ENCODE measurements at places on chromosomes 6 and 20. TPM values are rescaled to one million over a fixed set of nuclear protein-coding genes. Genes with fewer than 3 reads are reported as not detected.

- DNase-seq = no peak
Observed at GRCh38 chr6:76702187-76702586, 629.7 kb upstream of the IMPG1 start.

The CST7 gene
- polyA plus RNA-seq = 0.70 TPM

- peak; percentile 9 for DNase-seq
Observed at GRCh38 chr6:44593539-44593944, 206.0 kb downstream of the CDC5L start.

DNA sequence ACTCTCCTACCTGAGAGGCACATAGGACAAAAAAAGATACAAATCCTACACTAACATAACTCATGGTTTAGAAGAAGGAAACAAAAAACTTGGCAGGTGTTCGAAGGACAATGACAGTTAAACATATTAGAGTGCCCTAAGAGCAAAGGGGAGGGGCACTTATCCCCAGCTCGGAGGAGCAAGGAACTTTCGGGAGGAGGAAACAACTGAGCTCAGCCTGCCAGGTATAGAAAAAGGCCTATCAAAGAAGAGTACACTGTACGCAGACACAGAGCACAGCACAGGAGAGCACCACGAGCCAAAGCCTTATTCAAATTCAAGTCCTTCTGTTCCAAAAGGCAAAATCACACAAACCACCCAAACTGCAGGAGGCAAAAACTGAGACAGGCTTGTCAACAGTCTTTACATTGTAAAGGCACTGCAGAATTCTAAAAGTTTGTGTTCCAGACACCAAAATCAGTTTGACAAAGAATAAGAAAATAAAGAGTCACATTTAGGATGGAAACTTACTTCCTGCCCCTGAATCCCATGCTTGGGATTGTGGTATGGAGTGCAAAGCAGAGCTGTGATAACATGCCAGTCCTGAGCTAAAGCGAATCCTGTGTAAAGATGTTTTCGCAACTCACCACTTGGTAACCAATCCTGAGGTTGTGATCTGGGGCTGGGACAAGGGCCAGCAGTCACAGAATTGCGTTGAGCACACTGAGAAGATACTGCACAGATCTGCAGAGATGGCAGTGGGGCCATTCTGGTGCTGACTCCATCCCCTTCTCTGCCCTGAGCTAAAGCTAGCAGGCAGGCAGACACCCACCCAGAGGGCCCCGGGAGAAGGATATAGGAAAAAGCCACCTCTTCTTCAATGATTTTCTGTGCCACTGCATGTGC, 108.6 kb downstream of the CHD6 start:
- DNase-seq = no peak

DNA sequence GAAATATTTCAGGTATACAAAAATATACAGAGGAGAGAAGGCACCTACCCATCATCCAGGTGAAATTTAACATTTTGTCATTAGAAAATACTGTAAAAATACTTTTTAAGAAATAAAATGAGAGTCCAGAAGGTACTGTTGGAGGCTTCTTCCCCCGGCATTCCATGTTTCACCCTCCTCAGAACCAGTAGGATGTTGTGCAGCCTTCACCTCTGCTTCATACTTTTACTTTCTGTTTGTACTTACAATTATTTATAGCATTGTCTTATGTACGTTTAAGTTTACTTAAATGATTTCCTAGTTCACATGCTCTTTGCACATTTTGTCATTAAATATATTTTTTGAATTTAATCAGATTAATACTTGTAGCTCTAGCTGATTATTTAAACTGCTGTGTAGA, 30.9 kb downstream of the TMEM200A start:
- DNase-seq = no peak

The NKX2-2 gene
- polyA plus RNA-seq = 0.13 TPM

DNA sequence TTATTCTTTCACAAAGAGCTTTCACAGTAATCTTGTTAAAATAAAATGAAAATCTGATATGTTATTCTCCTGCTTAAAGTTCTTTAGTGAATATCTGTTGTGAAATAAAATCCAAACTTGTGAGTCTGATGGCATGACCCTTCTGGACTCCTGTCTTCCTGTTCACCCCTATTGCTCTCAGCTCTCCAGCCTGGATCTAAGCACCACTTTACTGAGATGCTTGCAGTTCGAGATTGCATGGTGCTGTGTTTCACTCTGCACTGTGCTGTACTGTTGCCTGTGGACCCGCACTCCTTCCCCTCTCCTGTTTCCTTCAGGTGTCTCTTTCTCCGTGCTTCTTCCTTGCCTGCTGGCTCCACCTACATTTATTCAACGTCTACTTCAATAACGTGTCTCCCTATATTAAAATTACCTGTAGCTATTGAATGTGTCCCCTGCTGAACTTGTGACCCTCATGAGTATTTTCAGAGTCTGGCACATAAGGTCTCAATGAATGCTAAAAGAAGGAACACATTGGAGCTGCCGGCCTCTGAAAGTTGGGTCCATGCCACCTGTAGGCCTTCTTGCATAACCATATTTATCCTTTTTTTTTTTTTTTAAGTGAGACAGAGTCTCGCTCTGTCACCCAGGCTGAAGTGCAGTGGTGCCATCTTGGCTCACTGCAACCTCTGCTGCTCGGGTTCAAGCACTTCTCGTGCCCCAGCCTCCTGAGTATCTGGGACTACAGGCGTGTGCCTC, 100.1 kb downstream of the ARID1B start:
- DNase-seq = no peak

DNA sequence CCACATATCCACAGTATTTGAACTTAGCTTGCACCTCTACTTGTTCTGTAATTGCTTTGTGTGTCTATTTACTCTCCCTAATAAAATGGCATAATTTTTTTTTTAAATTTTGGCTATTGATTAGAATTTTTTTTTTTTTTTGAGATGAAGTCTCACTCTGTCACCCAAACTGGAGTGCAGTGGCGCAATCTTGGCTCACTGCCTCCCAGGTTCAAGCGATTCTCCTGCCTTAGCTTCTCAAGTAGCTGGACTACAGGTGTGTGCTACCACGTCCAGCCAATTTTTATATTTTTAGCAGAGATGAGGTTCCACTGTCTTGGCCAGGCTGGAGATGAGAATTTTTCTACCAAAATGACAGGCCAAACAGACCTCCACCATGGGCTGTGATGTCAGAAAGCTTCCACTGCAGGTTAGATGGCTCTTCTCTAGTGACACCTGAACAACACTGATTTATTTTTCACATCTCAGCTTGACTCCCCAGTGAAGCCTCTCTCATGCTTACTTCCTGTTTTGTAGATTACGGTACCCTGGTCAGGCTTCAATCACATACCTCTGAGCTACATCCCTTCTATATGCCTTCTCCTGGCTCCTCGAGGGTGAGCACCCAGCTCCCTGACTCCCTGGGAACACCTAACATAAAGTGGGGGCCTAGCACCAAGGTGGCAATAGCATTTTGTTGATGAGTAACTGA, 112.8 kb downstream of the ARHGAP18 start:
- no peak for DNase-seq

The FOXS1 gene
- 5.9 TPM for polyA plus RNA-seq

GRCh38 chr6:106442395-106442794, 81.9 kb downstream of the CRYBG1 start:
- no peak for DNase-seq

The PRPH2 gene
- polyA plus RNA-seq = 2.6 TPM

DNA sequence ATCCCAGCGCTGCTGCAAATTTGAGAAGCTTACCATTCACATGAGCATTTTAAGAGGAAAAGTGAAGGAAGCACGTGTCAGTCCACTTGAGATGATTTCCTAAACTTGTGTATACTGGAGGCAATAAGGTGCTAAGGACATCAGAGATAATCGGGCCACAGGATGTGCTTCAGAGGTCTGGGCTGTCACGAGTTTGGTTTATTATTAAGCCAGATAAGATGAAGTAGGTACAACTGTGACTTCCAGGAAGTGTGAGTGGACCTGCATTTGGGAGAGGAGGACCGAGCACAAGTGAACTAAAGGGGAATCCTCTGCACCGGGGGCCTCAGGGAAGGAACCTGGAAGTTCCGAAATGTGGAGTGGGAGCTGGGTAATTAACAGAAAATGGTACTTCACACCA, 1.4 kb downstream of the SAMD5 start:
- DNase-seq = no peak

The KIAA1586 gene
- polyA plus RNA-seq = 12.7 TPM

The C20orf141 gene
- polyA plus RNA-seq = not detected

GRCh38 chr6:16375843-16376242, 137.5 kb downstream of the GMPR start:
- no peak for DNase-seq

The OTOR gene
- polyA plus RNA-seq = not detected

- no peak for DNase-seq
Observed at GRCh38 chr6:159169557-159170332, 545 bp downstream of the FNDC1 start.

The SIRPG gene
- not detected for polyA plus RNA-seq

- no peak for DNase-seq
Observed at GRCh38 chr6:63560801-63561287, 11.4 kb upstream of the LOC128125822 start.

The GRIK2 gene
- polyA plus RNA-seq = 1.3 TPM

GRCh38 chr20:31862506-31862905, 7.8 kb downstream of the DUSP15 start:
- DNase-seq = no peak

The EPB41L1 gene
- polyA plus RNA-seq = 23.0 TPM

DNA sequence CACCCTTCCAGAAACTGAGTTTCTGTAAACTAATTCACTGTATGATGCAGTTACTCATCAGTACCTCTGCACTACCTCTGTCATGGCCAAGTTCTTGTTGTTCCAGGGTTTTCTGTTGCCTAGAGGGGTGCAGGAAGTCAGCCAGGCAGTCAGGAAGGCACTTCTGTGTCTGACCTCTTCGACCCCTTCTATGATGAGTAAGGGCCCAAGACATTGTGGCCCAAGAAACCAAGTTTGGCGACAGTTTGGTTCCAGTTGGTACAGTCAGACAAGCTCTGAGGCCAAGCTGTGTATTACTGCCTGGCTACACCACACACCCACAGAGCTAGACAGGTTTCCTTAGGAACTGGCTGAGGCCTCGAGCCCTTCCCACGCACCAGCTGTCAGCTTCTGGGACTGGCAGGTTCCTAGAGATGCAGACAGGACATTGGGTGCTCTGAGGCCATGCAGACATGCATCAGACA, 41.2 kb downstream of the TRAF3IP2 start:
- DNase-seq = no peak

DNA sequence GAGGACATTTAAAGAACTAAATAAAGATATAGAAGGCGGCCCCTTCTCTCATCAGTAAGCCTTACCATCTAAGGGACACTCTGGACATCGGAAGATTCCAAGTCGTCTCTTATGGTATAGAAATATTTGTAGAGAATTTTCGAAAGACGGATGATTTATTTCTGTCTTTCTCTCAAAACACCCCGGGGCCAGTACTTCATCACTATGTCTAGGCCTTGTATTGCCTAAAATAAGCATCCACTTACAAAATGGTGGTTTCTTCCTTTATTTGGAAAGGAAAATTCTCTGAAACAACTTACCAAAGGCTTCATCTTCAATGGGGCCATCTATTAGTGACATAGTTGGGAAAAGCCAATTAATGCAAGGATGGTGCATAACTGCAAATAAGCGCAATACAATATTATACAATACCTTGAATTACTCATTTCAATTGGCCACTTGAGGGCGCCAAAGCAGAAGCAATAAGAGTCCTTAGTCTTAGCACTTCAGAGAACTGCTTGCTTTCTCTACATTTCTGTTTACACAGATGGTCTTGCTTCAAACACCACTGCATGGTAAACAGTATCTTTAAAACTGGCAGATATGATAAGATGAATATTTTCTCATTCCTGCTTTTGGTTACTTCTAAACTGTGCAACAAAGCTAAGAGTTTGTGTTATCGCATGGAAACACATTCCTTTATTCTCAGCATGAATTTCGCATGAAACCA, 113.2 kb downstream of the VIP start:
- DNase-seq = peak; percentile 26

DNA sequence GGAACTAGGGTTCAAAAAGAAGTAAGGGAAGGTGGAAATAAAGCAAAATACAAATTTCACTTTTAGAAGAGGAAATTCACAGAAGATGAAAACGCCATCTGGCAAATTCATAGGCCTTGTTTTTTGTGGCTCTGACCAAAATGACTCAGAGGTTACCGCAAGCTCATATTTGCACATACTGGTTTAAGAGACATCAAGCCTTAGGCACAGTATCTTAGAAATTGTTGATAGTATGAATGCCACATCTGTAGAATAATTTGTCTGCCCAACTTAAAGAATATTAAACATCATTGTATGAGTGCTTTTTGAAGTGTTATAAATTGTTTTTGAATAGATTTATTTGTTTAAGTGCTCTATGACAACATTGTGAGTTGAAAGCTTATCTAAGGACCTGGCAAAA, 10.6 kb downstream of the TAAR1 start:
- no peak for DNase-seq

- no peak for DNase-seq
Observed at GRCh38 chr6:33199687-33200218, 712 bp downstream of the RXRB start.

- DNase-seq = no peak
Observed at GRCh38 chr6:121816361-121816760, 380.9 kb downstream of the GJA1 start.

DNA sequence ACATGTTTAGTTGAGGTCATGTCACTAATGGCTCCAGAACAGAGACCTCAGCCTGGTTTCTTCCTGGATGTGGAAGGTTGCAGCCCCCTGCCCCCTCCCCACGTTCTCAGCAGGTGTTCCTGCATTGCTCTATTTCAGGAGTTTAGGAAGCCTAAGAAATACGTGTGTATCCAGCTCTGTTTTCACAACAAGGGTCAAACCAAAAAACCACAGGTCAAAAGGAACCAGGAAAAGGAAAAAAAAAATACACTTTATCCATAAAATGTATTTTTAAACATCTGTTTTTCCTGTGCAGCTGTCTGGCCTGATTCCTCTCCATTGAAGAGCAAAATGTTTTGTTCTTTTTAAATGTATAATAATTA, 107.9 kb upstream of the PLEKHG1 start:
- no peak for DNase-seq

The TINAG gene
- polyA plus RNA-seq = not detected

- DNase-seq = no peak
Observed at GRCh38 chr6:22605736-22606135, 36.4 kb downstream of the HDGFL1 start.

- DNase-seq = no peak
Observed at GRCh38 chr20:6769903-6770785, 2.7 kb downstream of the BMP2 start.

DNA sequence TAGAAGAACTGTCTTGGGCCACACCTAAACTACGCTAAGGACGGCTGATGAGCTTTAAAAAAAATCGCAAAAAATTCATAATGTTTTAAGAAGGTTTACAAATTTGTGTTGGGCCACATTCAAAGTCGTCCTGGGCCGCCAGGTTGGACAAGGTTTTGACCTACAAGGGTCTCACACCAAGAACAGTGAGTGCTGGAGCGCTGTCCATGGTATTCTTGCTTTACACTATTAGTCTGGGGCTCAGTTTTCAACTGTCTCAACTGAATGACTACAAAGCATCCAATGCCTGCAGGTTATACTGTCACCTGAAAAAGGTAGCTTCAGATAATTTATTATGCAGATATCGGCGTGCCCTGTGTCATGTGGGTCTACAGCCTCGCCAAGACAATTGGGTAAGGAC, 3.7 kb upstream of the FAXC start:
- no peak for DNase-seq

The ARMC2 gene
- 7.8 TPM for polyA plus RNA-seq

The STX11 gene
- 1.3 TPM for polyA plus RNA-seq

The SLC44A4 gene
- polyA plus RNA-seq = 0.37 TPM

The UNC5CL gene
- polyA plus RNA-seq = 3.1 TPM

All from forelimb muscle (tissue), 1 donor.